Globus pallidus (tissue), 1 donor: ENCODE measurements at places on chromosomes 16 and 17.

DNA sequence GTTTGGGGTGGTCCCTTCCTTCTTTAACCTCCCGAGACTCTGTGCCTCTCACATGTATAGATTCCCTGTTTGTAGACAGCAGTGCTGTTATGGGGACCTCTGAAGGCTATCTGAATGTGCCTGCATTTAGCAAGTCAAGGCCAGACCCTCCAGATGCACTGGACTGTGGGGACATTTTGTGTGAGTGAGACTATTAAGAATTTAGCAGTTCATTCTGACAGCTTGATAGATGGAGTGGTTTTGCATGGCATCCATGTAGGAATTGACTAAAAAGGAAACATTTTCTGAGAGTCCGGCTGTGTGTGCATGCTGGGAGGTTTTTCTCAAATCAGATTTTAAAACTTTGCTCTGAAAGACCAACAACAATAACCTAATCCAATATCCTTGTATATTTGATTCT lies 226.3 kb downstream of the MSI2 start:
- no peak for DNase-seq

DNA sequence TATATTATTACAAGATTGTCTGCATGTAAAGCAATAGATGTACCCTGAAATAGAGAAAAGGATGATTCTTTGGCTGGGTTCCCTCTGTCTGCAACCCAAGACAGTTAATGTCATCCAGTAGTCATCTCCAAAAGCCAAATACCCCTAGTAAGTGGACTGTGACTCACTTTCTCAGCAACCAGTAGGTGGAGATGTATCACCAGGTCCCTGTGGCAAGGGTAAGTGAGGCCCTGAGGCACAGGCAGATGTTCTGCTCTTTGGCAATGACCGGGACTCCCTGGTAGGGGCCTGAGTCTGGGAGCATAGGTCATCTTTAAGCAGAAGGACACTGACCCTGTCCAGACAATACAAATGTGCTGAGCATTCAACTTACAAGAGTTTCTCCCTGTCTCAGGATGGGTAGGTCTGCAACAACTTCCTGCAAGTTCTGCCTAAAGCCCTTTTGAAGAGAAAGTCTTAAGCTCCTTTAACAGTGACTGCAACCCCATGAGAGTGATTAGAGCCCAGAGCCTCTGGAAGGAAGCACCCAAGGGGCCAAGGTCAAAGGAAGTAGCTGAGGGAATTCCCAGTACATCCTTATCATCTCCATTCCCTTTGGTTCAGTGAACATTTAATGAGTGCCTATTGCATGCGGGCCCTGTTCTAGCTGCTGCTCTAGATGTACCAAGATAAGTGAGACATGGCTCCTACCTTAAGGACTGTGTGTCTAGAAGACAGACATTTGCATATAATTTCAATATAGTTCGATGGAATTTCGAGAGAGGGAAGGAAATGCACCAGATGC lies 31.9 kb downstream of the PMP22 start:
- peak; percentile 69 for DNase-seq

DNA sequence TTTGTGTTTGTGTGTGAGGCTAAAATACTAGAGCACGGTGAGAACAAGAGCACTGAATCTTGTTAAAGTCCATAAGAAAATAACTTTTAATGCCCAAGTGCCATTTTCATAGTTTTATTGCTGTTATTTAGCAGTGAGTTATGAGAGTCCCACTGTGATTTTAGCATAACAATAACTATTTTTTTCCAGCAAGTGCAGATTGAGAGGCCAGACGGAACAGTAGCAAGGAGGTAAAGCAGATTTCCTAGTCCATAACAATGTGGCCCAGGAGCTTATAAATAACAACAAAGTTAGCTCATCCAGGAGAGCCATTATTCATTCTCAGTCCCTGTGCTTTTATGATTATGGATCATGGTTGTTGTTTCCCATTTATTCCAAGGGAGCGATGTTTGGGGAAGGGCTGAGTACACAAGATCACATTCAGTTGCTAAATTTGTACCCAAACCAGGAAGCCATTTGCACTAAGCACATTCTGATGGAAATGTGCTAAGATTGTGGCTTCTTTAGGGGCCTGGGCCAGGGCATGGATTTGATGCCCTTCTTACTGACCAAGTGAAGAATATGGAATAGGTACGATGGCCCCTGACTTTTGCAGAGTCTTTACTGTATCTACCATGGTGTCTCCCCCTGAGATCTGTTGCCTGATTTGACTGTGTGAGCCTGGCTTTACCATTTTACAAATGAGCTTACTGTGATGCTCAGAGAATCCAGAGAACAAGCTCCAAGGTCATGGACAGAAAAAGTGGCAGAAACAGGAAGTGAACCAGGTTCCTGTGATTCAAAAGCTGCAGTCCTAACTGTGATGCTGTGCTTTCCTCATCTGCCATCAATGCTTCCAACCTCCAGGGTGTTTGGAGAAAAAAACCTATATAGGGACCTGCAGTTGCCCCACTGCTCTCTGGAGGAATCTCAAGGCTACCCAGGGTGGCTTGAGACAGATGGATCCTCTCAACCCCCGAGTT lies 204.7 kb upstream of the HSBP1 start:
- no peak for DNase-seq

DNA sequence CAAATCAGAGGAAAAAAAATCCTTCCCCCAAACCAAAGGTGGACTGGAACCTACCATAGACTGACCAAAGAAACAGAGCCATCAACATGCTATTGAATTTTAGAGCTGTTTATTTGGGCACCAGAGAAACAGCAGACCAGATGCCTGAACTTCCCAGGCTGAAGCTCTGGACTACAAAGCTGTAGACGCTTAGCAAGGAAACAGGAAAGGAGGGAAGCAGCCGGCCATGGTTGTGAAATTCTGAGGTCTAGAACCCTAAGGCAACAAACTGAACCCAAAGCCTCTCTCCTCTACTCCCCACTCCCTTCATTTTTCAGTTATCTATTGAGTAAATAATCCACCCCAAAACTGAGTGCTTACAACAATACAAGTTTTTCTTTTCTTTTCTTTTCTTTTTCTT lies 45.4 kb upstream of the MEIOC start:
- no peak for DNase-seq

- DNase-seq, result no peak
Measured at GRCh38 chr16:86432048-86432447, 78.3 kb upstream of the FOXF1 start.

- no peak for DNase-seq
Measured at GRCh38 chr17:41054025-41054424, 1.0 kb downstream of the KRTAP2-2 start.

- no peak for DNase-seq
Measured at GRCh38 chr17:8948462-8948861, 17.0 kb downstream of the PIK3R5 start.

- no peak for DNase-seq
Measured at GRCh38 chr17:64442541-64442971, 6.4 kb upstream of the MILR1 start.

DNA sequence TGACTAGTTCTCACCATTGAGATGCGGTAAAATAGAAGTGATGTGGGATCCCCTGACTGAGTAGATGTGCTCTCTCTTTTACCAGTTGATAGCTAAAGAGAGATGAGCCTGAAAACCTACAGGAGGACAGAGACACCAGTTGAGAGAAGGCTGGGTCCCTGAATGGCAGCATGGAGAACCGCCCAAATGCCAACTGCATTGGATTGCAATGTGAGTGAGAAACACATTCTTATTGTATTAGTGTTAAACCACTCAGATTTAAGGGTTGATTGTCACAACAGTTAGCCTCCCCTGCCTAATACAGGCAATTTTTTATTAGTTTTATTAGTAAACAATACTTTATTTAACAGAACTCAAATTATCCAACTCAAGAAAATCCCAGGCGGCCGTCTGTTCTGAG lies 61.2 kb downstream of the SPACA3 start:
- DNase-seq, result no peak

DNA sequence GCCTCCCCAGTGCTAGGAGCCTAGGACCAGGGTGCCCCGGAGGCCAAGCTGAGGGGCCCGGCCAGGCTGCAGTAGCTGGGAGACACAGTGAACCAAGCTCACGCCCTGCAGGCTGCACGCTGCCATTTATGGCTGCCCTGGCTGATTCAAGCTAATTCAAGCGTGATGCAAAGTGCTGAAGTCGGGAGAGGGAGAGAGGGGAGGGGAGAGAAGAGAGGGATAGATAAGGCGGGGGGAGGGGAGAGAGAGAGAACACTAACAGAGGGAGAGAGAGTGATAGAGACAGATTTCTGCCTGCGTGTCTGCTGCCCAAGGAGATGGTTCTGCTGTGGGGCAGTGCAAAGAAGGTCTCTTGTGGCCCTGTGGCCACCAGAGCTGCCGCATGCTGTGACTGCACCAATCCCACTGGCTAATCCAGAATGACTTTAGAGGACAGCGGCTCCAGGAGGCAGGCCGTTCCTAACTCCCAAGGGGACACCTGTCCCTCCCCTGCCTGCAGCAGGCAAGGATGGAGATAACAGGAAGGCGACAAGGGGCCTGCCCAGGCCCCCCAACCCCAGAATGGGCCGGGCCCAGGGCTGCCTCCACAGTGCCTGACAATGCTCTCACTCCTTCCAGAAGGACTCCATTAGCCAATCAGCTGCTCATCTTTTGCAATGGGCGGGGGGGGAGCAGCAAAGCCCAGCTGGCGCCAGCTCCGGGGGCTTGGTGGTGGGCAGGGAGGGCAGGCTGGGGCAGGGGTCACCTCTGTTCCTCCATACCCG lies 12.9 kb downstream of the MXRA7 start:
- no peak for DNase-seq

- no peak for DNase-seq
Measured at GRCh38 chr17:74455025-74455545, 11.3 kb upstream of the CD300A start.

DNA sequence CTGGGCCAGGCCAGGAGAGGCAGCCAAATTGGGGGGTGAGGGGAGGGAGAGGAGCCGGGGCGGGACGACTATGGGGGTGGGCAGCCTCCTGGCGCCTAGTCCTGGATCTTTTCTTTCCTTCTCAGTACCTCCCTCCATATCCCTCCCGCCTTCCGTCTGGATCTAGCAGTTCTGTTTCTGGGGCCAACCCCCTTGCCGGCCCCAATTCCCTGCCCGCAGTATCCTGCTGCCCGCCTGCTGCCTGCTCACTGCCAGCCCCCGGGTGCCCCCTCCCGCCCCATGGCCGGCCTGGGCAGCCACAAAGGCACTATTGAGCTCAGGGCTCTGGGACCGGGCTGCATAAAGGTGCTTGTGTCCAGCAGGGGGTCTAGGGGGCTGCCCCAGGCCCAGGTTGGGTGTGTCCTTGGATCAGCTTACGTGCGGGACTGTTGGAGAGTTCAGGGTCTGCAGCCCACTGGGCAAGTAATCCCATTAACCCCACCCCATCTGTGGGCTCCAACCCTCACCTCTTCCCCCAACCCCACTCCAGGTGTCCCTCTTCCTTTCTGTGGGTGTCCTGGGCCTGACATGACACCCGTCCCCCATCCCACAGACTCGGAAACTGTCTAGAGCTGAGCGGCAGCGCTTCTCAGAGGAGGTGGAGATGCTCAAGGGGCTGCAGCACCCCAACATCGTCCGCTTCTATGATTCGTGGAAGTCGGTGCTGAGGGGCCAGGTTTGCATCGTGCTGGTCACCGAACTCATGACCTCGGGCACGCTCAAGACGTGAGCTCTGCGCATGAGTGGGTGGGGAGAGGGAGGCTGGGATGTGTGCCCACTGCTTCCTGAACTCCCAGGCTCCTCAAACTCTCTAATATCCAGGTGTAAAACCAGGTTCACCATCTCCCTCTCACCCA lies 2.0 kb downstream of the WNK4 start:
- no peak for DNase-seq

- no peak for DNase-seq
Measured at GRCh38 chr16:74770831-74771526, 3.6 kb downstream of the FA2H start.

DNA sequence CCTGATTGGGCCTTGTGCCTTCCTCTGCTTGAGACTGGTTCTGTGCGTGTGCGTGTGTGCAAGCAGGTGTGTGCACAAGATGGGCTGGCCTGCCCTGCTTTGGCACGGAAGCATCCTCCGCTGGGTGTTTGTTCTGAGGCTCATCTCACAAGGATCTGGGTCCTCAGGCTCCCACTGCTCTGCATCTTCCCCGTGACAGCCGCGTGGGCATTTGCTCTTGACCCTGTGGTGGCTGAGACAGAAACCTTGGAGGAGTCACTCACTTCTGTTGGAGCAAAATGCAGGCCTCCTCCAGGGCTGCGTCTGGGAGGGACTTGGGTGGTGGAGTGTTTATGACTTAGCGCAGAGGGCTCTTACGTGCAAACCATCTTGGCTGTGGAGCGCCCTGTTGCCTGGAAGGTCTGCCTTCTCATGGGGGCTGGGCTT lies 119.2 kb downstream of the RPTOR start:
- DNase-seq, result no peak

DNA sequence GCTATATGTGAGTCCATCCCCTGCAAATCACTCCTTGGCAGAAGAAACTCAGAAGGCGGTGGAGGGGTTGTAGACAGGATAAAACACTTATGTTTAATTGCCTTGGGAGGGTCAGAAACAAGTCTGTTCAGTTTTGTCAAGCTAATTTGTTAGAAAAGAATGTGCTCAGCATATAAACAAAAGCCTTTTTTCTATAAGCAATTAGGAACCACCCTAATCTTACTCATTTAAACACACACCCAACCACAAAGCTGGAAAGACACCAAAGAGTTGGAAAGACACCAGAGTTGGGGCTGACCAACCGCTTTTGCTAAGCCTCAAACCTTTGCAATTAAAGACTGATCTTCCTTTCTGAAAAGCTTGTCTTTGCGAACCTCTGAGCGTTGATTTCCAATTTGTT lies 439.2 kb upstream of the ERCC4 start:
- DNase-seq, result no peak

DNA sequence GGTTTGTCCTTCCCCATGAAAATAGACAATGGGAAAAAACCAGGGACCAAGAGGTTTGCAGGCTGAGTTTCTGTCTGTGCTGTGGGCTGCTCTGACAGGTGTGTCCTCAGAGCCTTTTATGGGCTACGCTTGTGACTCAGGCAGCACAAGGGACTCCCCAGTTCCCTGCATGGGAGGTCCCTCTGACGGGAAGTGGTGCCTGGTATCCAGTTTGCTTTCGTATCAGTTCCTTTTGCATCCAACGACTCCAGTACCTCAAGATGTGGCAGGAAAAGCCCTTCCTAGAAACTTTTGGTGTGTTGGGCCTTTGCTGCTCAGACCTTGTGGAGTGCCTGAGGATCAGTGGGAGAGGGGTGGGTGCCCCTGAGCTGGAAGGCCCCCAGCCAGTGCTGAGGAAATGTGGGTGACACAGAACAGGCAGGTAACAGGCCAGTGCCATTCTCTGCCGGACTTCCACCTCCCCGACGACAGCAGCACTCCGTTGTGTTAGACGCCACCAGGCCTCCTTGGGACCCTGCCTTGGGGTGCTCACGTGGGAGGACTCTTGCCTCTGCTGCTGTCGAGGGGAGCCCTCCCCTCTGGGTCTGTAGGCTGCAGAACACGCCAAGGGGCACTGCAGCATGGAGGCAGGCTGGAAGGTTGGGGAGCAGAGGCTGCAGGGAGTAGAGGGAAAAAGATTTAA lies 38.4 kb upstream of the IRF8 start:
- no peak for DNase-seq

DNA sequence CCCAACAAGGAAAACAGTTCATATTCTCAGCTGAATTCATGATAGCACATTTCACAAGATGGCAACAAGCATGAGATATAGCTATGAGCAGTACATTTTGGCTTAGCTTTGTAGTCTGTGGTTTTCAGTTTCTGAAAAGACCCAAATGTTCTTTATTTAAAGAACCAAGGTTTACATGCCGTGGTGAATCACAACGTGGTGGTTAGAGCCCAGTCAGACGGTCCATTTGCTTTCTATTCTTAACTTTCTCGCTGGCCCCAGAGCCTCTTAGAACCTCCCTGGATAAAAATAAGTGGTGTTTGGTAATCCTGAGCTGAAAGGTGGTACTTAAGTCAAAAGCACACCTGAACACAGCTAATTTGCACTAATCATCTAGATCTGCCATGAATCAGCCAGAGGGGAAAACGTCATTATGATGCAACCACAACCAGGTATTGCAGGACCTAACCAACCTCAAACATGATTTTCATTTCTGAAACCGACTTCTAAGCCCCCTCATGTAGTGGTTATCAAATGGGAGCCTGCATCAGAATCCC lies 18.6 kb upstream of the HAPSTR1 start:
- DNase-seq, result no peak
